ENCODE measurements at places on chromosomes 2 and 18.
A peak's percentile ranks its signal among the peaks of the same experiment; 100 is the strongest.

DNA sequence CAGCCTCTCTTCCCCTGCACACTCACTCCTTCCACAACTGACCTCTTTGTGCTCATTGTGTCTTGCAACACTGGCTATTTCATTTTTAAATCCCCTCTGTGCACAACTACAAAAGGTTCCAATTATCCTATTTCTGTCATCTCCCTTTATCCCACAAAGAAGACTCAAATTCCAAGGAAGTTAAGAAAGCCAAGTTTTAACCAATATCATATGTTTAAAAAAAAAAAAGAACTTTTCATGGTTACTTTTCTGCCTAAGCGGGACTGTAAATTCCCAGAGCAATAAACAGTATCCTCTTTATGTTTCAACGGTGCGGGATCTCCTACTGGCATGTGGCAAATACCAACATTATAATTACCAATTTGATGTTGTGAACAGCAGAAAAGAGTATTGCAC is 83.8 kb downstream of the DOCK10 start:
- DNase-seq = no peak

DNA sequence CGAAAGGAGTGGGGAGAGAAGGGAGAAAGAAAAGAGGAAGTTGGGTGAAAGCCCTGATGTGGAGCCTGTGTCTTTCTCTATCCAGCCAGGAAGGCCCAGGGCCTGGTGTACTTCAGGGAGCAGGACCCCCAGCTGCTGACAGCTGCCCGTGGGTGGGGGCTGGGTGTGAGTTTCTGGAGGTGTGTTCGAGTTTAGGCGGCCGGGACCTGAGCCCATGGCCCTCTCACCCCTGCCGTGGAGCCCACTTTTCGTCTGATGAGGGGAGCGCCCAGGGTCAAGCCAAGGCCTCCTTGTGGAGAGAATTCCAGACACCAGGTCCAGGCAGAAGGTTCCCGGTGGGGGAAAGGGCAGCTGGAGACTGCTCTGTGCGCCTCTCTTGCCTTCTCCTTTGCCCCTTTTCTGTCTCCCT is 2.2 kb downstream of the SIX3 start:
- no peak for DNase-seq

DNA sequence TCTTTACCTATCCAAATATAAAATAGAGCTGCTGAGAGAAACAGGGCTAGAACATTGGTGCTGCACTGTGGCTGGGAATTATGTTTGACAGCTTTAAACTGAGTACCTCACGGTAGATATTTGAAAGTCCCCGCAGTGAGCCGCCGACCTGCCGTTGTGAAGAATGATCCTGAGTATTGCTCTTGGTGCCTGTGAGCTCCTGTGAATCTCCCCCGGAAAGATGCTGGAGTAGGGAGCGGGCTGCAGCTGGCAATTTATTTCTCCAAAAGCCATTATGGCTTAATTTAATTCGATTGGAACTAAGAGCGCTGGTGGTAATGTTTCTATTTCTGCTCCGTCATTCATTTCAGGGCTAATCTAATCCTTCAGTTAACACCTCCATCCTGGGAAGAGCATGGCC is 129.4 kb upstream of the TPO start:
- DNase-seq = no peak

DNA sequence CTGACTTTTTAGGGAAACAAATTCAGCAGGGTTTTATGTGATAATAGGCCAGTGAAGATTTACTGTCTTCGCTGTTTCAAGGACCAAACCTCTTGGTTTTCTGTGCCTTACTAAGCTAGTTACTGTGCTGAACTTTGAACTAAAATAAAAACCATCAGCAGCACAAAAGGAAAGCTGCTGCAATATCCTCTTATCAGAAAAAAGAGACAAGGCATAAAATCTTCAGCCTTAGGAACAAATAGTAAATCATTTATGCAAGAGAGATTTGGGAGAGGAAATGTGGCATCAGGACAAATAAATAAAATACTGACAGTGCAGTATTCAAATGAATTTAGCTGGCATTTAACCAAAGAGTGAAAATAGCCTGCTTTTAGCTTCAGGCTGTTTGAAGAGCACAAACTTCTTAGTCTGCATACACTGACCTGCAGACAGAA is 64.1 kb upstream of the EHBP1 start:
- peak; percentile 71 for DNase-seq

DNA sequence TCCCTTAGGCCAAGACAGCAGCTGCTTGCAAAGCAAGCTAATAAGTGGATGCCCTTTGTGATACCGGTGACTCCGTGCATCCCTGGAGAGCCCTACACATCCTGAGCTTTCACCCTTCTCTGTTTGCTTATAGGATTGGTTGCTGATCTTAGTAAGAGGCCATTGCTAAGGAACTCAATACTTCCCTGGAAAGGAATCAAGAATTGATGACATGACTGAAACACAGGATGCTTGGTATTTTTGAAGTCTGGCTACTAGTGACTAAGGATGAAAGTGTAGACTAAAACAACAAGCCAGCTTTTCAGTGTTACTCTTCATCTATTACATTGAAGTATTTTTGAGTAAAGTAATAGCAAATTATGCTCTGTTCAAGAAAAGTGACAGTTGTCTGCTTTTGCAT is 123.0 kb upstream of the SERPINE2 start:
- DNase-seq = peak; percentile 69

DNA sequence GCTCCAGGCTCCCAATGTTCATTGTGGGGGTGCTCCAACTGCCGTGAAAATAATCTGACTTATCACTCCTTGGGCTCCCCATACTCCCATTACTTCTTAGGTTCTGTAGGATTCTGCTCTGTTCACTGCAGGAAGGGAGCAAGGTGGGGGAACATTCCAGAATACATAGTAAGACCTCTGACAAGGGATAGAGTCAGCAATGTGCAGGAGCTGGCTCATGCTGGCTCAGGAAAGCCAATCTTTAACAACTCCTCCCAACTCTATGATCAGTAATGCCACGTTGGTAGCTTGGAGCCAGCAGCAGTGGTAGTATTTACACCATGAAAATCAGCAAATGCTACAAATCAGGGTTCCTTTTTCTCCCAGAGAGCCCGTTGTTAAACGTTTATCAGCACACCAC is 44.4 kb downstream of the FECH start:
- DNase-seq = peak; percentile 69

All from M059J (cell line).